ENCODE measurements at places on chromosomes 2 and 18.

DNA sequence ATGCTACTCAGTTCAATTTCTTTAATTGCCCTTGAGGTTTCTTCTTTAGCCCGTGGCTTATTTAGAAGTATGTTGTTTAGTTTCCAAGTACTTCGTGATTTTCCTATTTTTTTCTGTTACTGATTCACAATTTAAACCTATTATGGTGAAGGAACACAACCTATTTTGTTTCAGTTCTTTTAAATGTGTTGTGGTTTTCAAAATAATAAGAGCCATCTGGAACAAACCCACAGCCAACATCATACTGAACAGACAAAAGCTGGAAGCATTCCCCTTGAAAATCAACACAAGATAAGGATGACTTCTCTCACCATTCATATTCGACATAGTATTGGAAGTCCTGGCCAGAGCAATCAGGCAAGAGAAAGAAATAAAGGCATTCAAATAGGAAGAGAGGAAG, 155.2 kb downstream of the GALNT1 start:
- no peak for DNase-seq

DNA sequence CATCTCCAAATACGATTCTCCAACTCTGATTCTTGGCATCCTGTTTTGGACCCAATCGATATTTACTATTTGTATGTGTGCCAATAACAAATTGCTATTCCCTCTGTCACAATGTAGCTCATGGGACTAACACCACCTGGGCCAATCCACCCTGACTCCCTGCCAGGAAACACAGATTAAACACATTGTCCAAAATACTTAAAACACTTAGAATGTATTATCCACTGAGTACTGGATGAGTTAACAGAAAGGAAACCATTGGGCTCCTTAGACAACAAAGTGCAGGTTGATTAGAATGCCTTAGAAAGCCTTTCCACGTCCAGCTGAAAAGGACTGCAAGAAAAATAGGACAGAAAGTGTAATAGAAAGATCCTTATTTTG, 79.4 kb upstream of the ARHGAP28 start:
- DNase-seq: no peak

GRCh38 chr2:23653326-23653725, 268.3 kb downstream of the KLHL29 start:
- no peak for DNase-seq

- no peak for DNase-seq
These were observed 337.6 kb upstream of the FIGN start for GRCh38 chr2:164073101-164074074.

GRCh38 chr2:96726131-96726530, 13.7 kb downstream of the LMAN2L start:
- DNase-seq: no peak

DNA sequence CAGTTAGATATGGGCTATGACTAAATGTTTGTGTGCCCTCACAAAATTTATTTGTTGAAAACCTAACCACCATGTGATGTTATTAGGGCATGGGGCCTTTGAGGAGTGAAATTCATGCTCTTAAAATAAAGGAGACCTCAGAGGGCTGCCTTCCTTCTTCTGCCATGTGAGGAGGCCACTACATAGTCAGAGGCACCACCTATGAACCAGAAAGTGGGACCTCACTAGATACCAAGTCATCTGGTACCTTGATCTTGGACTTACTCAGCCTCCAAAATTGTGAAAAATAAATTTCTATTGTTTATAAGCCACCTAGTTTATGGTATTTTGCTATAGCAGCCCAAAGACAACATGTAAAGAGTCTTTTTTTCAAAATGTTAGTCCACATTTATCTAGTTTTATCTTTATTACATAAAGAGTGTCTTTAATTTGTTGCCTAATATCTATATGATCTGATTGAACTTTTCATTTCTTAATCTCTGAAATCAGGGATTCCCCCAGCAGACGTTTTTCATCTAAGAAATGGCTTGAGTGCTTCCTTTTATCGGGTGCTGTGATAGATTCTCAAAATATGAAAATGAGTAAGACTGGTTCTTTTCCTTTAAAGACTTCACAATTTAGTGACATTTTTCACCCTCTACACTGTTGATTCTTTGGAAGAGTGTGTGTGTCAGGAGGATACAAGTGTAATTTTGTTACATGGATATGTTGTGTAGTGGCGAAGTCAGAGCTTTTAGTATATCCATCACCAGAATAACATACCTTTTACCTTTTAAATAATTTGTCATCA, 34.2 kb downstream of the PMS1 start:
- no peak for DNase-seq

GRCh38 chr2:223880796-223881195, 43.4 kb upstream of the AP1S3 start:
- peak; percentile 53 for DNase-seq

Measured in dorsolateral prefrontal cortex (tissue), 122 donors.